ENCODE measurements at places on chromosomes 2 and 18. TPM values are rescaled to one million over a fixed set of nuclear protein-coding genes. Genes with fewer than 3 reads are reported as not detected.

Gene MARCHF4
- total RNA-seq: not detected

Gene AOX1
- total RNA-seq: 220 TPM

Gene MFSD2B
- total RNA-seq: not detected

Gene DUSP11
- total RNA-seq: 14.8 TPM

Gene CCDC85A
- total RNA-seq: 7.6 TPM

- DNase-seq: no peak
These were observed 26.3 kb downstream of the RNF144A start for GRCh38 chr2:6943523-6943922.

GRCh38 chr2:197158591-197159550, 151.7 kb downstream of the ANKRD44 start:
- no peak for DNase-seq

- no peak for DNase-seq
These were observed 106.4 kb downstream of the GATA6 start for GRCh38 chr18:22275706-22276333.

GRCh38 chr2:22878121-22878520, 506.9 kb upstream of the KLHL29 start:
- no peak for DNase-seq

DNA sequence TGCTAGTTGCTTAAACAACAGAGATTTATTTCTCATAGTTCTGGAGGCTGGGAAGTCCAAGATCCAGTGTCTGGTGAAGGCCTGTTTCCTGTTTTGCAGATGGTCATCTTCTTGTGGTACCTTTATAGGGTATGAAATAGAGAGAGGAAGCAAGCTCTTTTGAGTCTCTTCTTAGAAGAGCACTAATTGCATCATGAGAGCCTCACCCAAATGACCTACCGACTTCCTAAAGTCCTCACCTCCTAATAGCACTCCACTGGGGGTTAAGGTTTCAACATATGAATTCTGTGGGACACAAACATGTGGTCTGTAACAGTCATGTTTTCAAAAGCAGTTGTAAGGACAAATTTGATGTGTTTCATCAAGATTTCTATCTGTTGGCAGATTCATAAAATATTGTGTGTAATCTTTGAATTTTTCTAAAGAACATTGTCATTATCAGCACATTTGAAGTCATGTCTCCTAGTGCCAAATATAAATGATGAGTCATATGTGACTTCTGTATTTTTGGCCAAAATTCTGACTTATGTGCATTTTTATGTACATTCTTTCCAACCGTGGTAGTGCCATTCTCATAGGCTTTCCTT, 45.3 kb downstream of the CD28 start:
- DNase-seq: no peak

GRCh38 chr2:37648331-37649011, 23.0 kb downstream of the CDC42EP3 start:
- DNase-seq: no peak

Measured in mesenteric fat pad (tissue), 1 donor.